ENCODE measurements at places on chromosomes 13 and 19.
A peak's percentile ranks its signal among the peaks of the same experiment; 100 is the strongest.

DNA sequence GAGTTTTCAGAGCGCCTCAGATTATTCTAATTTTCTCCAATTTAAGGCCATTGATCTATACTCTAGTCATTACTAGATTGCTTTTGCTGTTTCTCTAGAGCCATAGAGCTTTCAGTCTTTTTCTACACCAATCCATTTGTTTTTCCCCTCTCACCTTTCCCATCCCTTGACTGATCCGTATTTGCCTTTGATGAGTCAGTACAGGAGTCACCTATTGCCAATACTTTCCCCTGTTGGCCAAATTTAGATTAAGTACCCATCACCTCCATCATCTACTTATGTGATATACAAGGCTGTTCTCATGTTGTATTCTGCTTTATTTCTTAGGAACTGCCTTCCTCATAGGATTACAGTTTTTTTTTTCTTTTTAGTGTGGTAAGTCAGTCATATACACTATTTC lies 463.2 kb downstream of the KLF12 start:
- DNase-seq: no peak

DNA sequence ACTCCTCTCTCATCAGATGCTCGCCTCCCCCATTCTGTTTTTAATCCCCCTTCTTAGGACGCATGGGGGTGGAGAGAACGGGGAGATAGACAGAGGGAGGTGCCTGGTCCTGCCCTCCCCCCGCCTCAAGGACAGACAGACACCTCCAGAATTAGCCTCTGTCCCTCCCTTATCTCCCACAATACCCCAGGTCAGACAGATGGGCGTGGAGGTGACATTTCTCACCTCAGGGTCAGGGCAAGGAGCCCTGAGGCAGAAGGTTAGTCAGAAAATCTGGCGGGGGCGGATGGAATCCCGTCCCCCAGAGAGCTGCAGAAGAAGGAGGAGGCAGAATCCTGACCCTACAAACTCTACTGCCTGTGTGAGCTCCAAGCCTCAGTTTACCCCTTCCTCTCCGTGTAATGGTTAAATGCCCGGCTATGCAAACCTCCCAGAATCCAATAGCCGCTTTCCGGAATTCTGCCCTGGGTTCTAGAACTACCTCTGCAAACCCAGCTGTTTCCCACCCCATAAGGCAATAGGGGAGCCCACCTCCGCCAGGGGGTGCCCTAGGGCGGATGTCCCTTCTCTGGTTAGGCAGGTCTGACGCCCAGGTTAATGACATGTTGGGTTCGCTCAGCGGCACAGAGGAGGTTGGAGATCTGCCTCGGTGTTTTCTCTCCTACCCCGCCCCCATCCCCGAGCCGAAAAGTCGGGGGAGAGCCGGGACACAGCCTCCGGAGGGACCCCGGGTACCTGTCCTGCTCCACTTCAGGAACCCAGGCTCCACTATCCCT lies 900 bp downstream of the PPP1R13L start:
- DNase-seq: no peak

DNA sequence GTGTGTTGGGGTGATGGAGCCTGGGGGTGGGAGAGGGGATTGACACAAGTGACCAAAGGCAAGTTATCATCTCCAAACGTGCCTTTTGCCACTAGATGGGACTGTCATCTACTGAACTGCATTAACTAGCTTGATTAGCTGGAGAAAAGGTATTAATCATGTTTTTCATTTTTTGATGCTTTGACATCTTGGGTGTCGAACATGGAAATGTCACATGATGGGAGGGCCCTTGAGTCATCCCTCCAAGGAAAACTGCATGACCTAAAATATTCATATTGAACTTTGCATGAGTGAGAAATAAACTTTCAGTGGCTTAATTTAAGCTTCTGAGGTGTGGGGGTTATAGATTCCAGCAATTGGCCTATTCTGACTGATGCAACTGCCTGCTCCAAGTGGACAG lies 73.3 kb downstream of the ALOX5AP start:
- DNase-seq: no peak

DNA sequence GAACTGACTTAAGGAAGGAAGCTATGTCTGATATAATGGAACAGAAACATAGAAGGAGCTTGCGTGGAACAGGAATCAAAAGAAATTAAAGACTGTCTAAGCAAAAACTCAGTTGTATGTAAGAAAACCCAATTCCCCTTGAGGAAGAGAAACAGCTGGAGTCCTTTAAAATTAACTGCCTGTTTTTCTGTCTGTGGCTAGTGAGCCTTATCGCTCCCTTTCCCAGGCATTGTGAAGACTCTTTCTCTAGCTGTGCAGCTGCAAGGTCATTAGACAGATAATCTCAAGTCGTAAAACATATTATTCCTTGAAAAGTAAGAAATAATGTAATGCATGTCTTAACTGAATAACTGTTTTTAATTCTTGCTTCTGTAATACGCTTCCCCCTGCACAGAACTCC lies 39.7 kb upstream of the IGSF23 start:
- DNase-seq: no peak

DNA sequence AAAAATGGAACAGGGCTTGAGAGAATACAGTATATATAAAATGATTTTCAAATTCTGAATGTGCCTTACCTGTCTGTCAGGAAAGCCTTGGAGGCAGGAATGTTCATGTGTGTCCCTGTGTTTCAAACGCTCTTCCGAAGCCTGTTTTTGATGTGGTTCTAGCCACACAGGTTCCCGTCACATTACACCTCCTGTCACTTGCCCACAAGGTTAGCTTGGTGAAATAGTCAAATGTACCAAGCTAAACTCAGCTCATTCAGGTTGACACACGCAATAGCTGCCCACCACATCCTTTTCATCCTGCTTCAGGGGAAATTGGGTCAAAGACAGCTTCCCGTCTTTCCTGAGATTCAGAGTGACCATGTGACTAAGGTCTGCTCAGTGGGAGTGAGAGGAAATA lies 574.0 kb downstream of the EFNB2 start:
- DNase-seq: no peak

DNA sequence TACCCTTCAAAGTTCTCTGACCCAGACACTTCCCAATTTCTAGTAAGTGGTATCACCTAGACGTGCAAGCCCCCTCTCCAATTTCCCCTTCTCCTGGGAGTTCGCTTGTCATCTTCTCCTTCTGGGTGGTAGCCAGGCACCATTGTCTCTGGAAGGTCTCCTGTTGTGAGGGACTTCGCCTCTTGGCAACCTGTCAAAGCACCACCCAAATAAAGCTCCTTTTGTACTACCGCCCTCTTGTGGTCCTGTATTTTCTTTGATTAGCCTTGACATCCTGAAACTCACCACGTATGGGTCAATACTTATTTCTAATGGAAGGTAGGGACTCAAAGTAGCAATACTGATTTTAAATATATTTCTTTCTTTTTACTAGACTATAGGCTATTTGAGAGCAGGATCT lies 8.2 kb downstream of the GPC5 start:
- no peak for DNase-seq

DNA sequence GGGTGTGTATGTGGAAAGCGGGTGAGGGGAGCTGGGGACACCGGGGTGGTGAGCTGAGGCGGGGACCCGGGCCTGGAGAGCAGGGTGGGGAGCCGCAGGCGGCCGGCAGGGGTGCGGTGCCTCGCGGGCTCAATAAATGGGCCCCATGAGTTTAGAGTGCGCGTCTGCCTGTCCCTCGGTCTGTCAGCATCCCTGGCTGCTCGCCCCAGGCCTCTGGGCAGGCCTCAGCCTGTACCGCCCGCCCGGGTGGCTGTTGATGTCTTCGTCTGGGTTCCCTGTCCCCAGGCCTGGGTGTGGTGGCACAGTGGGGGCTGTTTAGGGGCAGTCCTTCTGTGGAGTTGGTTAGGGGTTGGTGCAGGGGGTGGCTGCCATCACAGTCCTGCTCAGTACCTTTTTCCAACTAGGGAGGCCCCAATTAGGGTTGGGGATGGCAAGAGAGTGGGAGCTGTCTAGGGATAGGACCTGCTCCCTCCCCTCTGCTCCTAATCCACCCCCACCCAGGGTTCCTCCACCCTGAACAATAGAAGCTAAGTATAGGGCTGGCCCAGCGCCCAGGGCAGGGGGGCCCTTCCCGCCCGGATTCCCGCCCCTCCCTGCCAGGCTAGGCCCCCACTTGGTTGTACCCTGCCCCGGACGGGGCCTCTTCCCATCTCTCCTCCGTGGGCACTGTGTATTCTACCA lies 12.2 kb downstream of the CIC start:
- peak; percentile 43 for DNase-seq

- no peak for DNase-seq
These were observed 139.3 kb upstream of the ZNF507 start for GRCh38 chr19:32206065-32206464.

DNA sequence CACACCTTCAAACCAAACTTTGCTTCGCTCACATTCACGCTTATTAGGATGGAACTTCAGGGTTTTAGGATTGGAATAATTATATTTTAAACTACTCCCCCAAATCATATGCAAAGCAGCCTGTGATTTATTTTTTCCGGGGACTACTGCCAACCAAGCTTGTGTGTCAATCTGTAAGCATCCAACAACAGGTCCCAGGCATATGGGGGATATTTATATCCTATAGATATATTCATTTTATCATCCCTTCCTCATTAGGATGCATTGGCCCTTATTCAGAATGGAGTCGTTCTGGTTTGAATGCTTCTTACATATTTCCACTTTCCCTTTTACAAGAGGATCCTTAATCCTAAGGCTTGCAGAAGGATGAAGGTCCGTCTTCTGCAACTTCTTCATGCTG lies 8.8 kb upstream of the C19orf84 start:
- no peak for DNase-seq

- no peak for DNase-seq
These were observed 23.2 kb downstream of the ZNRF4 start for GRCh38 chr19:5478241-5478924.

GRCh38 chr13:50580684-50581305 lies 262.7 kb downstream of the DLEU7 start:
- DNase-seq: no peak

- DNase-seq: no peak
These were observed 137.8 kb upstream of the SOX1 start for GRCh38 chr13:111929036-111929616.

GRCh38 chr19:11361037-11361770 lies 6.0 kb downstream of the PLPPR2 start:
- no peak for DNase-seq

- DNase-seq: no peak
These were observed 35.7 kb downstream of the ZNF493 start for GRCh38 chr19:21432590-21432989.

- no peak for DNase-seq
These were observed 219.1 kb downstream of the MTUS2 start for GRCh38 chr13:29039212-29039611.

- DNase-seq: no peak
These were observed 24.5 kb downstream of the RDH8 start for GRCh38 chr19:10037809-10038208.

DNA sequence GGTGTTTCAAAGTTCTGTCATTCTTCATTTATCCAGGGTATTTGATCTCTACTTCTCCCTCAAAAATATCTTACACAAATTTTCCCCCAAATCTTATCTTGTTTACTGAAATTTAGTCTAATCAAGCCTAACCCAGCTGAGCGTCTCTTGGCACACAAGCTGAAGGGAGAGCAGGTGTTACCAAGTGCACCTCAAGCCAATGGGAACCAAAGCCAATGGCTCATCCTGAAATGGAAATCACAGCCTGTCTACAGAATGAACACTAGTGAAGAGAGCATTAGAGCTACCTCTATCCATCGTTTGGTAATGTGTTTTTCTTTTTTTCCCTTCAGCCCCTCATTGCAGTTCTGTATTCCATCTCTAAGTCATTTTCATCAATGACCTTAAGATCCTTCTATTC lies 1350.8 kb downstream of the OLFM4 start:
- no peak for DNase-seq

DNA sequence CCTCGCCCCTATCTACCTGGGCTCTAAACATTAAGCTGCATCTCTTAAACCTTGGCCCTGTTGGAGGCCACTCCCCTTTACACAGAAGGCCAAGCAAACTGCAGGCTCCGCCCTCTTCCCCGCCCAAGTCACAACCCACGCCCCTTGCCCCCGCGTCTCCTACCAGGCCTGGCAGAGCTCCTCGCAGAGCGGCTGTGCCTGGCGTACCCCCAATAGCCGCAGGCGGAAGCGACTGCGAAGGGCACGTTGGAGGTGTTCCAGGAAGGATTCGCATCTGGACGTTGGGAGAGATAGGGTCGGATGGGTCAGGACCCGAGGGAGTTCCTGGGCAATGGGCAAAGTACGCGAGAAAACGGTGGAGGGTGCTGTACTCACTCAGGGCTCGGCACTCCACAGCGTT lies 5.9 kb downstream of the RTBDN start:
- no peak for DNase-seq

- DNase-seq: no peak
These were observed 700 bp downstream of the ZNF816 start for GRCh38 chr19:52961981-52962380.

- no peak for DNase-seq
These were observed 9.5 kb downstream of the MEF2B start for GRCh38 chr19:19160461-19161035.

DNA sequence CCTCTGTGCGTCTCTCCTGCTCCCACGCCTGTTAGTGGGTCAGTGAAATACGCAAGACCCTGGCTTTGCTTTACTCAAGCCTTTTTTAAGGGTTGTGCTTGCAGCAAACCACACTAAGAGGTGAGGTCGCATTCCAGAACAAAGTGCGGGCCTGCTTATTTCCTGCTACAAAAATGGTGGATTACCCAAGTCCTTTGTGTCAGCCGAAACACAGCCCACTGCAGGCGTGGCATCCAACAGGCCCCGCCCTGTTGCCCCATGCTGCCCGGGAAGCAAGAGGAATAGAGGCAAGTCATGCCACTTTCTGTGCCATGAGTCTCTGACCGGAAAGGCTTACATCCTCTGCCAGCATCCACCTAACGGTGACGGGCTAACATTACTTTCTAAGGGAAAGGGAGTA lies 7.7 kb upstream of the IRS2 start:
- DNase-seq: no peak

DNA sequence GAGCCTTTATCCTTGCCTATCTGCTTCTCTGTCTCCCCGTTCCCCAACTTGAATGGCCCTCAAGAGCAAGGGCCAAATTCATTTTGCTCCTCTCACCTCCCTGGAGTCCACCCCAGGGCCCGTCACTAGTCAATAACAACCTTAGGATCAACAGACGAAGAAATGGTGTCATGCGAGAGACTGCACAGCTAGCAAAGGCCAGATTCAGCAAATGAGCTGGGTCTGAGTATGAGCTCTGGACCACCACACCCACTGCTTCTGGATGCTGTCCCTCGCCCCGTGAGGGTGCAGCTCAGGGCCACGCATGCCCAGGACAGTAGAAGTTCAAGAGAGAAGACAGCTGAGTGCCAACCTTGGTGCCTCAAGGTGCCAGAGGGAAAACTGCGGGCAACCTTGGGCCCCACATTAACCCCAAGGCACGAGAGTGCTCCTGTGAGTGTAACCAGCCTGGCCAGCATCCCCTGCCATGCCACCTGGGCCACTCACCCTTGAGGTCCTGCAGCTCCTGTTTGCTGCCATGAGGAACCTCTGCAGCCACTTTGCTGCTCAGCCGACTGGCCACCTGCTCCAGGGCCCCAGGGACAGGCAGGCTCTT lies 11.8 kb upstream of the AKAP8L start:
- no peak for DNase-seq

- DNase-seq: no peak
These were observed 4.9 kb upstream of the OR10H2 start for GRCh38 chr19:15722956-15723355.

GRCh38 chr13:110407021-110407420 lies 99.9 kb downstream of the COL4A2 start:
- no peak for DNase-seq

All from amygdala (tissue), 56 donors.